ENCODE measurements at places on chromosomes 3 and 15. TPM values are rescaled to one million over a fixed set of nuclear protein-coding genes. Genes with fewer than 3 reads are reported as not detected.

Gene AP2M1
- 397 TPM for total RNA-seq

Gene CCDC39
- total RNA-seq, result not detected

Gene CCR4
- total RNA-seq, result not detected

Gene GOLGA8G
- total RNA-seq, result not detected

DNA sequence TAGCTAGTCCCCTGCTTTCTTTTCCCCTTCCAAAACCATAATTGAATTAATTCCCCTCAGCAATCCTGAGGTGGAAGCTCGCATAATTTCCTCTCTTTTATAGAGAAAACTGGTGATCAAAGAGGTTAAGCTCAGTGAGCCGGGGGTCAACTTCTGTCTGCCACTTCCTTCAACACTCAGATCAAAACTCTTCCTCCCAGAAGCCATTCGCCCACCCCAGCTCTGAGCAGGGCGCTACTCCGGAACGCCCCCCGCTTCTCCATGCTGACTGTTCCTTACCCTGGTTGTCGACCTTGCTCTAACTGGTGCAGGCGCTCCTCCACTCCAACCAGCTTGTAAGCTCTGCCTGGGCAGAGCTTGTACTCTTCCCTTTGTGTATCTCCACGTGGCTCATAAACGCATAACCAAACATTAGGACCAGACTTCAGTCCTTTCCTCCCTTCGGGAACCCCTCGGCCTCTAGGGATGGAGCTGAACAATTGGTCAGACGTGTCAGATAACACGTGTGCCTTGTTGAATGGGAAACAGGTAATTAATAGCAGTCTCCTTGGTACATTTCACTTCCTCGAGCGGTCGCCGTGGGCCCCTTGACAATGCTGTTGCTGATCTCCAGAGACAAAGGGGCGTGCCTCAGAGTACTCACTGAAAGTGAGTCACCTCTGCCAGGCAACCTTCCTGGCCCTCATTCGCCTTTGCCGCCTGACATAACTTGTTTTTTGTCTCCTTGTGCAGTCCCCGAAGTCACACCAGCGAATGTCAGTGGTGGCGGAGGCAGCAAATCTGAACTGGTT lies 71.8 kb downstream of the IL5RA start:
- DNase-seq, result peak; percentile 81

GRCh38 chr3:177772908-177773557 lies 575.8 kb upstream of the TBL1XR1 start:
- no peak for DNase-seq

DNA sequence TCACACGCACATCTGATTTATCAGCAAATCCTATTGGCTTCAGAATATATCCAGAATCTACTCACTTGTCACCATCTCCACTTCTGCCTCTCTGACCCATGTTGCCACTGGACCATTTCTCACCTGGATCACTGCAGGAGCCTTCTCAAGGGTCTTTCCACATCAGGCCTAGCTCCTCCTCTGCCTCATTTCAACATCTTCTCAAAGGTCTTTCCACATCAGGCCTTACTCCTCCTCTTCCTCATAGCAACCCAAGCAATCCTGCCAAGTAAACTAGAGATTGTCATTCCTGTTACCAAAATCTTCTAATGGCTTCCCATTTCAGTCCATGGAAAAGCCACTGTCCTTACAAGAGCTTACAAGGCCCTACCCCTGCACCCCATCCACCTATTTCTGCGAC lies 18.0 kb upstream of the DUT start:
- no peak for DNase-seq

DNA sequence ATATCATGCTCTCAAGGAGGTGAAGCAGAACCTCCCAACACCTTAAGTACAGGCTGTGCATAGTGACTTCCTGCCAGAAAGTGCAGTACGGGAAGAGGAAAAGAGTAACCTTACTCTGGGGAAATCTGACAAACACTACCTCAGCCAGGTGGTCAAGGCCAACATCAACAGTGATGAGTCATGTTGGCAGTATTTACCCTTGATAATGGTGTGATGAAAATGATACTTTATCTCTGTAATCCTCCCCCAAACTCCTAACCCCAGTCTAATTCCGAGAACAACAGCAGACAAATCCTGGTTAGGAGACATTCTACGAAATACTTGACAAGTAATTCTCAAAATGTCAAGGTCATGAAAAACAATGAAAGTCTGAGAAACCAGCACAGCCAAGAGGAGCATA lies 26.5 kb downstream of the ANKDD1A start:
- DNase-seq, result peak; percentile 65

DNA sequence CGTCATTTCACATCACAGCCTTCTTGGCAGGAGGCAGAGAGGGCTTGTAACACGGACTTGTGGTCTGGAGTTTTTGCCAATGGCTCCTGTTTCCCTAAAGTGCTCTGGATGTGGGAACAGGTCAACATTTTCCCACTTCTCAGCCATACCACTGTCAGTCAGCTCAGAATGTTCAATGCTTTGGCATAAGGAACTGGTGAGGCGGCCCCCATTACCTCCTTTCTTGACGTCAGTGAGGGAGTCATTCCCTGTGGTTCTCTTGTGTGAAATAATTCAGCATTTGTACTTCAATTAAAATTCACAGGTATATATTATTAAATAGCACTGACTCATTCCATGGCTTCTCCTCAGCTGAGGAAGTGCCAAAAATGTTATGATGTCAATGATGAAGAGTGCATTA lies 167.1 kb downstream of the P3H2 start:
- DNase-seq, result no peak

Measured in Daoy (cell line).